ENCODE measurements at places on chromosomes 6 and 20.
A peak's percentile ranks its signal among the peaks of the same experiment; 100 is the strongest.

- DNase-seq: no peak
Measured at GRCh38 chr6:150118627-150119026, 24.2 kb upstream of the PPP1R14C start.

- DNase-seq: no peak
Measured at GRCh38 chr20:44703956-44704488, 11.1 kb upstream of the CCN5 start.

DNA sequence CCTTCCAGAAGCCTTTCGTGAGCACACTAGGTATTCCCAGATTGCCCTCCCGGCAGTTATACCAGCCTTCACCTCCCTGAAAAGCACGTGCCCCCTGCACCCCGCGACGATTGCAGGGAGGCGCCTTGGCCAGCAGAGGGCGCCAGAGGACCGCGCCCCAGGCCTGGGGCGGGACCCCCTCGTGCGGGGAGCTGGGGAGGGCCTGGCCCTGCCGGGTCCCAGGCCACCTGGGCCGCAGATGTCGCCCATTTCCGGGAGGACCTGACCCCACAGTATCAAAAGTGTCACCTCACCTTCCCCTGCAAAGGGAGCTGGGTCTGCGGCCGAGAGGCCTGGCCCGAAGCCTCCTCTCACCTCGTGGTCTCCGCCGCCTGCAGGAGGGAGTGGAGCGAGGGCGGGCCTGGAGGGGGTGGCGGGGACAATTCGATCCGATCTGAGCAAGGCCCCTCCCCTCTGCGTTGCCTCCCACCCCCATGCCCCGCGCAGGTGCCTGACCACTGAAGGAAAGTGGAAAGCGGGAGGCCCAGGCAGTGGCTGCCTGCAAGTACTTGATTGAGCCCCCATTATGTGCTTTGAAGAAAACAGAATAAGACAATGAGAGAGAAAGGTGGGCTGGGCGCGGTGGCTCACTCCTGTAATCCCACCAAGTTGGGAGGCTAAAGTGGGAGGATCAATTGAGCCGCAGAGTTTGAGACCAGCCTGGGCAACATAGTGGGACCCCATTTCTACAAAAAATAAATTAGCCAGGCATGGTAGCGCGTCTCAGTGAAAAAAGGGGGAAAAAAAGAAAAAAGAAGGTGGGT lies 3.5 kb upstream of the SNAI1 start:
- peak; percentile 48 for DNase-seq

DNA sequence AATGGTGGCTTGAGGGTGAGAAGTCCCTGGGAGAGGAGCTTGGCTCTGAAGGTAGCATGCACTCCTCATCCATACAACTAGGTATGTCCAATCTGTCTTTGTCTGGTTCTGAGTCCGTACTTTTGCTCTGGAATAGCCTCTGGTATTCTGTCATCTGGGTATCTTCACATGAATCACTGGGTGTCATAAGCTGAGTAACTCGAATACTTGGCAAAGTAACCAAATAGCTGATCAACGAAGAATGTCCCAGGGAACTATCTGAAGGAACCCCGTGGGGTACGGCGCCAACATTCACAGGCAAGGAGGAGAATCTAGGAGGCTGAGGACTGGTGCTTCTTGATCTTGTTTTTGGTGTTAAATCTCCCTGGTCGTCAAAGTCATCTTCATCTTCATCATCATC lies 184.8 kb downstream of the HIVEP2 start:
- DNase-seq: no peak

DNA sequence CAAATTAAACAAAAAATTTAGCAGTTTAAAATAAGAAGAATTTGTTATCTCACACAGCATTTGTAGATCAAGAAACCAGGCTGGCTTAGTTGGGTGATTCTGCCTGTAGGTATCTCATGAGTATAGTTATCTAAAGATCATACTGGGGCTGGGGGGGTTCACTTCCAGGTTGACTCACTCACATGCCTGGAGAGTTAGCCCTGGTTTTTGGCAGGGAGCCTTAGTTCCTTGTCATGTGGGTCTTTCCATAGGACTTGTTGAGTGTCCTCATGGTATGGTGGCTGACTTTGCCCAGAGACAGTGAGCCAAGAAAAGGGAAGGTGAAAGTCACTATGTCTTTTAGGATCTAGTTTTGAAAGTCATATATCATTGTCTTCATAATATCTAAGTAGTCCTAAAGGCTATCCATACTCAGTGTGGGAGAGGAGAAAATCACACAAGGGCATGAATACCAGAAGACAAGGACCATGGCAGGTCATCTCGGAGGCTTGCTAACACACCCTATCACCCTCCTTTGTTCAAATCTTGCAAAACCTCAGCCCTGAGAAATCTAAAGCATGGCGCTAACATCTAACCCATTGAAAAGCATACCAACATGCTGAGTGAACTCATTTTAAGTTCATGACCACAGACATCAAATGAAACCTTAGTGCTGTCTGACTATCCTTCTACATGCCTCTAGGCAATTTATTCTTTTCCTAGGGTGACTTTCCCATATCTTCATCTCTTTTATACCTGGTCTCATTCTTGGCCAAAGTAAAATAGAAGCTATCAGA lies 39.2 kb downstream of the CYP24A1 start:
- DNase-seq: no peak

DNA sequence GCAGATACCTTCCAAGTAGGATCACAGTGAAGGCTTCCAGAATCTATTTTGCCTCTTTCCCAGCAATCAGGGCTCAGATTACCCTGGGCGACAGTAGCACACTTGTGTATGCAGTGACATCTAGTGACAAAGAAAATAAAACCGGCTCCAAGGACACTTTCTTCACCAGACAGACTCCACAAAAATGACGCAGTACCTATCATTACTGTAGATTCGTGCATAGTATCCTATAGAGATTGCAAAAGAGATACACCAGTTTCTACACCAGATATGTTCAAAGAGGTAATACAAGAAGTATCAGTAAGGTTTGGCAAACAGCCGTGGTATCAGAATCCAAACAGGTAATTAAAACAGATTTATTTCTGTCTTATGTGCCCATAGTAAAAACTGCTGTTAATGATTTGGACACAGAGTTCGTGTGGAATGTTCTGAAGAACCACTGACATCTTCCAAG lies 600.4 kb upstream of the JAG1 start:
- DNase-seq: no peak

GRCh38 chr6:87916446-87916845 lies 131.2 kb upstream of the SPACA1 start:
- no peak for DNase-seq

DNA sequence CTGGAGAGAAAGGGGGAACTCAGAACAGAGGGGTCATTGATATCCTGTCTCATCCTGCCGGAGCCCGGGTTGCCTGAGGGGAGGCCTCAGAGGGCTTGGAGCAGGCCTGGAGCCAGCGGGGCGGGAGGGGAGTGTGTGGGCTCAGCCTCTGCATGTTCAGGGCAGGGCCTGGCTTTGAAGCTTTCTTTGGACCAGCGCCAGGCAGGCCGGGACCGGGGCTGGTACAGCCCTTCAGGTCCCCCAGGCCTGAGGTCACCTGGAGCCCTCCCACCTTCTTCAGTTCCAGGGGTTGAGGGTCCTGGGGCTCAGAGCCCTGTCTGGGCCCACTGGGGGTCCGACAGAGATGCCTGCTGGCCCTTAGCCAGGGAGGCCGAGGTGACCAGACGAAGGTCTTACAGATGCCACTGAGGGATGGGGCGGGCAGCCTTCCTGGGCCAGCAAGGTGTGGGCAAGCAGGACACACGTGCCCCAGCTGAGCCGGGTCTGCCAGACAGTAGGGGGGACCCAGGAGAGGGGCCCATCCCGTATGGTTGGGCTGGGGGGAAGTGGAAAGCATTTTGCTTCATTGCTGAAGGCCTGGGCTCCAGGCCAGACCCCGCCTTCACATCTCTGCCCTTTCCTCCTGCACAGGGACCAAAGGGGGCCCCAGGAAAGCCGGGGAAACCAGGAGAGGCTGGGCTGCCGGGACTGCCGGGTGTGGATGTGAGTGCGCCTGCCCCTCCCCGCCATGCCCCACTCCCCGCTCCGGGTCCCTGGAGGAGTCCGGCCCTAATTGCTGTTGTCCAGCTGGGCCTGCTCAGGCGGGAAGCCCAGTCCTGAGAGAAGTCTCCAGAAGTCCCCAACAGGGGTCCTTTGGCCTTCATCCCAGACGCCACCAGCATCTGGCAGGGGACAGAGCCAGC lies 2.0 kb downstream of the COL9A3 start:
- DNase-seq: no peak

DNA sequence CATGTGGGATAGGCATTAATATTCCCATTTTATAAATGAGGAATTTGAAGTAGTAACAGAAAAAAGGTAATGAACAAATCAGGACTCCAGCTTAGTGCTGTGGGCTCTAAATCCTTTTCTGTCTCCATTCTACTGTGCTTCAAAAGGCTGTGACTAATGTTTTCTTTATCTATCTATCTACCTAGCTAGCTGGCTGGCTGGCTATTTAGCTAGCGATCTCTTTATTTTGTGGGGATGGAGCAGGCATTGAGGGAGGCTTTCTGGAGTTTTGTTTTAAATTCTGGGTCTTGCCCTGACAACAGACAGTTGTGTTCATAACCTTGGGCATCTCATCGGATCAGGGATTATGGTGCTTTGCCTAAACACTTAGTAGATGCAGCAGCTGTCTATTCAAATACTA lies 139.2 kb downstream of the SOX4 start:
- no peak for DNase-seq

DNA sequence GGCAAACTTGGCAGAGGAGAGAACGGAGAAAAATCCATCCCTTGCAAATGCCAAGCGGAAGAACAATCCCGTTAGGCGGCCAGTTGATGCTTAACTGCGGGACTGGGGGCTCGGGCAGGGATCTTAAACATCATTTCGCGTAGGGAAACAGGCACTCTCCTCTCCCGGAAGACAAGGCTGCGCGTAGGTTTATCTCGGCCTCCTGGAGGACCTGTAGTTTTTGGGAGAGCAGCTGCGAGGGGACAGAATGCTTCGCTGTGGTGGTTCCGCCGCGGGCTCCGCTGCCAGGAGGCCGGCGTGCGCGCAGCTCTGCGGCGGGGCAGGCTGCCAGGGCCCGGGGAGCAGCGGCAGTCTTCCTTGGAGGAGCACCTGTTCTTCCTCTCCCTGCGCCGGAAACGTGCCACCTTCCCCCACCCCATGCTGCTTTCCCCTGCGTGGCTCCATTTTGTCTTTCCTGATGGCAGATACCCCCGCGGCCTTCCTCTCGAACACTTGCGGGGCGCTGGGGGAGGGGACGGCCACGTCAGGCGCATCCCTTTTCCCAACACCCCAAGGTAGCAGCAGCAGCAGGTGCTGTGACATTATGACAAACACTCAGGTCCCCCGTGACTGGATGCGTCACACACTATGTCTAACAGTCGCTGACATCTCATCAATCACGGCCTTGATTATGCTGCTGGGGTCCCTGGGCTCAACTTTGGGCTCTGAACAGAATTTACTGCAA lies 230.7 kb upstream of the BTBD3 start:
- DNase-seq: no peak

GRCh38 chr6:2072453-2072852 lies 173.0 kb downstream of the GMDS start:
- no peak for DNase-seq

DNA sequence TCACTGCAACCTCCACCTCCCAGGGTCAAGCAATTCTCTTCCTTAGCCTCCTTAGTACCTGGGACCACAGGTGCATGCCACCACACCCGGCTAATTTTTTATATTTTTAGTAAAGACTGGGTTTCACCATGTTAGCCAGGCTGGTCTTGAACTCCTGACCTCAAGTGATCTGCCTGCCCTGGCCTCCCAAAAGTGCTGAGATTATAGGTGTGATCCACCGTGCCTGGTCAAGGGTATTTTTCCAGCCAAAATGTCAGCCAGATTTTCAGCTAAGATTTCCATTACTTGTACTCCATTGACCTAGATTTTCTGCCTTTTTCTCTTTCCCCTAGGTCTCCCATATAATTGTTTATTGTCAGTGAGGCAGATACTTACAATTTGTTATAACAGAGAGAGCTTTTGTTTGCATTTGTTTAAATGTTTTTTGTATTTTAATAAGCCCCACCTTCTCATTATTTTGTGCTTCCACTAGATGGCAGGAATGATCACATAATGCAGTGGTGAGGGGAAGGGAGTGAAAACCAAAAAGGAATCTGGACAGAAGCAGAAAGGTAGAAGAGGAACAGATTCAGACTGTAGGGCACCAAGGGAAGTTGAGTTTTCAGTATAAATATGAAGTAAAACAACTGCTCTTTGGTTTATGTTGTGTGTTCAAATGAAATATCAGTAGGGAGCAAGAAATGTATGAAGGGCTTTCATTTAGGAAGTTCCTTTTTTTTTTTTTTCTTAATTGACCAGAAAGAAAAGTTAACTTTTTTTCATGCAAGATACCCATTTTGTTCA lies 29.7 kb downstream of the RPF2 start:
- DNase-seq: no peak

DNA sequence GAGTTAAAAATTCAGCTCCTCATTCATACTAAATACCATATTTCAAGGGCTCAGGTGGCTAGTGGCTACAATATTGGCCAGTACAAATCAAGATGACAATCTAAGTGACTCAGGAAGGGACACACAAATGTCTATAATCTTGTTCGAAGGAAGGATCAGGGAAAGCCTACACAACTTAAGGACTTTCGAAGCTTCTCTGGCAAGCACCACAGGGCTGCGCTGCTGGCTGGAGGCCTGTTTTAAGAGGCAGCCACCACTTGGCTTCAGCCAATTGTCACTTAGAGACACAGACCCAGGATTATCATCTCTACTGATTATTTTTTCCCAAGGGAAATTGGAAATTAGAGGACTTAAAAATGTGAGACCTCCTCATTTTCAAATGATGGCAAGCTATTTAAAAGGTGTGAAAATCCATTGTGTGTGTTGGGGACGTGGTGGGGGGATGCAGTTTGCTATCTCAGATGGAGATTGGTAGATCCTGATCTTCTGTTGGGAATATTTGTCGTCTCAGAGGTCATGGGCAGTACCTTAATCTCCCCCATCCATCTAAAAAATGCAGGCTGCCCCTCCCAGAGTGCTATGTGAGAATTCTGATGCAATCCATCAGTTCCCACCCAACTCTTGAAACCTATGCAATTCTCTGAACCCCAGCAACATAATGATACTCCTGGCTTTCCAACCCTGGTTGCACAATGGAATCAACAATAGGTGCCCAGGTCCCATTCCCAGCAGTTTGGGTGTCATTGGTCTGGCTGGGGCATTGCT lies 11.3 kb downstream of the ARHGAP40 start:
- DNase-seq: no peak

DNA sequence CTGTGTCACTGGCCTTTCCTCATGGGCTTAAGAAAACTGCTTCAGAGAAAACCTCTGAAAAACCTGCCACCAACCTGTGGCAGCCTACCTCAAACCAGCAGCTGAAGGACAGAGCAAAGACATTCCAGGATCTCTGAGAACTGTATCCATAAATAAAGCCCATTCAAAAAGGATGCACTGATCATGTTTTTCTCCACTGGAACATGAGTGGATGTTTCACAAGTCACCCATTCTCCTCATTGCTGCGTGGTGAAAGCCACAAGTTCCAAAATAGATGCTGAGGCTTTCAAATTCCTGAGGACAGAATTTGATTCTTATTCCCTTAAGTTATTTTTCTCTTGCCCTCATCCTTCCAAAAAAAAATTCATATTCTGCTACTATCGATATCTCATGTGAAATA lies 280.6 kb downstream of the KHDC1L start:
- no peak for DNase-seq

- no peak for DNase-seq
Measured at GRCh38 chr20:41222296-41222695, 85.0 kb downstream of the PLCG1 start.
